ENCODE measurements at places on chromosomes 12 and 14.

DNA sequence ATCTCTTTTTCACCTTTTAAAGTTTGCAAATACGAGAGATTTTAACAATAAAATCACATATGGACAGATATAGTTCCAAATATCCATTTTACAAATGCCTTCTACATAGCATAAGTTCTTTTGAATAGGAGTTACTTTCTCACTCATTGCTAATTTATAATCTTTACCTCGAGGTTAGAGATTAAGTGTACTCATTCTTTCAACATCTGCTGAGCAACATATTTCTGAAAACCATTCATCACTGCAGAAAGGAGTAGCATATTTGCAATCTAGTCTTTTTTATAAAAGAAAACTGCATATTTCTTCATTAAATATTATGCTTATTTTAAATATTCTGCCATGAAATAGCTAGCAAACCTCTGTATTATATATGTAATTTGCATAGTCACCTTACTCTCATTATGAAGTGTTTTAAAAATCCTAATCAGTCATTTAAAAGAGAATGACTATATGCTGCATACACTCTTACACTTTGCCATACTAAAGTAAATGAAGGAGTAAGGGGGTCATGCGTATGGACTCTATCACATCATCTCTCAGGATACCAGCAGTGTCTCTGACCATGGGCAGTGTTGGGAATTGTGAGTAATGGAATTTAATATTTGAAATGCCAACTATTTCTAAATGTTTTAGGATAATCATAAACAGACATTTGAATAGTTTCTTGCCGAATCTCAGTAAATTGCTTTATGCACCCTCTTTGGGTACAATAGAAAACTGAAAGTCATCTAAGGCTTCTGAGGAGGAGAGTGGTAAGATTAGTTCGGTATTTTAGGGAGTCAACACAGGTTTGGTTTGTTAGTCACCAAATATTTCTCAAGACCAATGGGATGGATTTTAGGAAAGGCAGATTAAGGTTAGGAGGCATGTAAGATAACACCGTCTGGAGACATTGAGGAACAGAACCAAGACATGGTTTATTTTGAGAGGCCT lies 524.8 kb upstream of the ATP2B1 start:
- DNase-seq = no peak

DNA sequence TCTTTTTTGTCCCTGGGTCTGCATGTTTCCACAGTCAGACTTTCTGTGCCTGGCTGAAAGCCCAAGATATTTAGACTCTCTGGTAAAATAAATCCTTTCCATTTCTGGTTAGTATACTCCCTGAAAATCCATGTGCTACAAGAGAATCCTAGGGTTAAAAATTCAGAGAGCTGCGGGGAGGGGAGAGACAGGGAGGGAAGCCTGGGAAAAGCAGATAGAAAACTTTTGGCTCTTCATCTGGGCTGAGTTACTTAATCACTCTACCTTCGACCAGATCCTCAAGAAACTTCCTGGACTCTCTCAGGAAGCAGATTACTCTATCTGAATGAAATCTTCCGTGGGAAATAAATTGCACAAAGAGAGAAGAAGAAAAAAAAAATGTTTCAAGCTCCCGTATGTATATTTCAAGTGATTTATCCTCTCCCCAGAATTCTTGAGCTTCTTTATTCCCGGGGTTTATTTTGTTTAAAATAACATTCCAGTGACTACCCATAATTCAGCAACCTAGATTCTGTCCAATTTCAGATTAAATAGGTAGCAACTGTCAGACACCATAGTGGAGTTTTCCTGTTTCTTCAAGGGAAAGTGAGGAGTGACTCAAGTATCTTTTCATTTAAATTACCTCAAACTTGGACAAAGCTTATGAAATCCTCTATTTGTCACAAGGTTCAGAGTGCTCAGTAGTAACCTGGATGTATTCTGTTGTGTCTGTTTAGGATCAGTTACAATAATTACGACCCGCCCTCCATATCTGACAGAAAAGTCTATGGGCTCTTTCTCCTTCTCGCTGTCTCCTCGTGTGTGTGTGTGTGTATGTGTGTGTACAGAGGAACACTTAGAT lies 163.7 kb downstream of the MYRFL start:
- DNase-seq = peak; percentile 4

DNA sequence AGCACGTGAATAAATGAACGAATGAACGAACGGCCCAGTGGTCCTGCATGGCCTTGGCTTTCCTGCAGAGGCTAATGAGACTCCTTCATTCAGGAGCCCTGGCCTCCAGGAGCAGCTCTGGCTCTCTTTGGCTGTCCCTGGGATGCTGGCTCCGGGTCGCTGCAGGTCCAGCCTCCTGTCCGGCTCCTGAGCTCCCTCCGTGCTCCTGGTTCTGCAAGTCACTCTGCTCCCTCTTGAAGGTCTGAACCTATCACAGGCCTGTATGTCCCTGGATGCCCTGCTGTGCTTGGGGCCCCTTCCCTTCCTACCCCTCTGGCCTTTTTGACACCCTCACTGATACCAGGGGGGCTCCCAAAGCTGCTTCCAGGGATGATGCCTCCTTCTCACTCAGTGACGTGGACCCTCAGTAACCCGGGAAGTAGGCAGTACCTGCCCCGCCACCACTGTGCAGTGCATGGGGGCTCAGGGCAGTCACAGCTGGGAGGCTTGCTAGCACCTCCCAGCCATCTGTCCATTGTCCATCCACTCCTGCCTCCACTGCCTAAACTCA lies 133.7 kb upstream of the C14orf180 start:
- no peak for DNase-seq

DNA sequence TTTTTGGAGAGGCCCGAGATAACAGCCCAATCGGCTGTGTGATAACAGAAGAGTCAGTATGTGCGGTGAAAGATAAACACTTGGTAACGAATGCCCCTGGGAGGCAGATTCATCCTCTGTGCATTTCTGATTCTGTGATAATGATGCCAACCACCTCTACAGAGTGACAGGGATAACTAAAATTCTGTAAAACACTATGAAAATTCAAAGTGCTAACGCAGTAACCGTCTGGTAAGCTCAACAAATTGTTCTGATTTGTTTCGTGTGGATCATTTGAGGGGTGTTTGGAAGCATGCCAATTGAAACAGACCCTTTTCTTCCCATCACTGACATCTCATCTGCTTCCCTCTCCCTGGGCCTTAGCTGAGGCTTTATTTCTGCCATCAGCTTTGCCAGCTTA lies 76.3 kb downstream of the ESR2 start:
- DNase-seq = no peak

DNA sequence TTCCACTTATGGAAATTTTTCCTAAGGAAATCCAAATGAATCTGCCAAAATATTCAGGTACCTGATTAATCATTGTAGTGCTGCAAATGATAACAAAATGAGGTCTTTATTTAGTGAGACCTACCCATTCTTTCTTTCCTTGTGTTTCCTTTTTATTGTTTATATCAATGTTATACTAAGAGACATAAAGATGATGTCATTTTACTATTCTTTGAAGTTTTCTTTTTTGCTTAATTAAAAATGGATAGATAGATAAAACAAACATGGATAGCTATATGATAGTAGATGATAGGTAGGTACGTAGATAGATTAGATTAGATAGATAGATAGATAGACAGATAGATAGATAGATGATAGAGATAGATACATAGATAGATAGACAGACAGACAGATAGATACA lies 669.5 kb upstream of the TBX3 start:
- DNase-seq = no peak

DNA sequence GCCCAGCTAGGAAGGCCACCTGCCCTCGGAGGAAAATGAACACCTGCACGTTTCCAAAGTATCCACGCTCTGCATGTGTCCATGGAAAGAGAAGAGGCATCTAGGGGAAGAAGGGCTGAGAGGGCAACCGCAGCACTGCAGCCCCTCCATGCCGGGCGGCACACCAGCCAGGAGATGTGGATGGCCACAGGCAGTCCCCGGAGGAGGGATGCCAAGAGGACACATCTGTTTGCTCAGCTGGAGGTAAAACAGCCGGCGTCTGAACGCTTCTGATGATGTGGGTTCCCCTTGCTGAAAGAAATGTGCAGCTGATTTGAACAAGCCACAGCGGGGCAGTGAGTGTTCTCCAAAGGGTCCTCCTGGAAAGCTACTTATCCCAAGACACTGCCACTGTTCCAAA lies 34.0 kb downstream of the CHGA start:
- no peak for DNase-seq

- no peak for DNase-seq
Measured at GRCh38 chr14:90767899-90768298, 48.3 kb downstream of the TTC7B start.
